ENCODE measurements at places on chromosomes 4 and X.

DNA sequence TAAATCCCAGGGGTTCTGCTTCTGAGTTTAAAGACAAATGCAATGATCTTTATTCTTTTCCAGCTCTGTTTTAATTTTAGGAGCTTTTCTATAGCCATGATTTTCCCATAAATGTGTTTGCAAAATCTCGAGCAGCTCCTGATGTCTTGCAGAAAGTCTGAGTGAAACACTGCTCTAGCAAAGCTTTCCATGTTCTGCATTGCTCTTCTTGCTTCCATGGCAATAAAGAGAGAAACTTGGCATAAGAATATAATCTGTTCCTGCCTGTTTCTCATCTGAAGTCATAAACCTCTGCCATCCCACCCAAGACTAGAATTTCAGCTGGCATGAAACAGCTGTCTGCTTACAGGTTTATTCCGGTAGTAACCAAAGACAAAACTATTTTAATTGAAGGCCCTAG, 254.5 kb downstream of the SPRY1 start:
- DNase-seq, result no peak

DNA sequence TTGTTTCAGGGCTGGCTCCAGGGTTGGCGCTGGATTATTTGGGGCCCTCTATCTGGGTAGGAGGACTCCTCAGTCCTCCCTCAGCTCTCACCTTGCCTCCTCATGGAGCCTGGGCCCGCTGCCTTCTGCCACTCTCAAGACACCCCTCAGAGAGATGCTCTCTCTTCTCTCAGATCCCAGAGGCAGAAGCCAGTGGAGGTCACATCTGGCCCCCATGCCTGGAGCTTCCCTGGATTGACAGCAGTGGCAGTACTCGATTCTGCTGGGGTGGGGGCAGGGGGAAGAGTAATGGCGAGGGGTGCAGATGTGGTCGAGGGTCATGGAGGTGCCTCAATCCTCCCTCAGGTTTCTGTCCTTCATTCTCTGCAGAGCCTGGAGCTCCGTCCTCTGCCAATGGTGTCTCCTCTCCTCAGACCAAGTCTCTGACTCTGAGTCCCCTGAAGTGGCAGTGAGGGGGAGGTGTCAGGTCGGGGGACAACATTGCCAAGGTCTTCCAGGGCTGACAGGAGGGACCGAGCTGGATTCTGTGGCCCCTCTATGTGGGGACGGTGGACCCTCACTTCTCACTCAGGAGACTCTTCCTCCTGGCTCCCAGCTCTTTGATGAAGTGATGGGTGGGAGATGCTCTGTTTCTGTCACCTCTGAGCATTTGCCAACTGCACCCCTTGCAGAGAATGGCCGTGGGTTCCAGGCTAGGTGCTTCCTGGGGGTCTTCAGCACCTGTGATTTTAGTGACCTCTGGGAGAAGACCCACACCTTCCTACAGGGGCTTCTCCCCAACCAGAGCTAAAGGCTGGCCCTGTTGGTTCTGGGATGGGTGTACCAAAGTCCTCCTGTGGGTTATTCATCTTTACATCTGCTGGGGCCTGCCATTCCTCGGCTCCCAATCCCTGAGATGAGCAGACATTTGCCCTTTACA, 10.9 kb upstream of the HSFX1 start:
- DNase-seq, result no peak

- DNase-seq, result no peak
Measured at GRCh38 chr4:127501103-127501502, 131.7 kb upstream of the INTU start.

GRCh38 chr4:47668810-47669408, 169.0 kb downstream of the CORIN start:
- peak; percentile 28 for DNase-seq

DNA sequence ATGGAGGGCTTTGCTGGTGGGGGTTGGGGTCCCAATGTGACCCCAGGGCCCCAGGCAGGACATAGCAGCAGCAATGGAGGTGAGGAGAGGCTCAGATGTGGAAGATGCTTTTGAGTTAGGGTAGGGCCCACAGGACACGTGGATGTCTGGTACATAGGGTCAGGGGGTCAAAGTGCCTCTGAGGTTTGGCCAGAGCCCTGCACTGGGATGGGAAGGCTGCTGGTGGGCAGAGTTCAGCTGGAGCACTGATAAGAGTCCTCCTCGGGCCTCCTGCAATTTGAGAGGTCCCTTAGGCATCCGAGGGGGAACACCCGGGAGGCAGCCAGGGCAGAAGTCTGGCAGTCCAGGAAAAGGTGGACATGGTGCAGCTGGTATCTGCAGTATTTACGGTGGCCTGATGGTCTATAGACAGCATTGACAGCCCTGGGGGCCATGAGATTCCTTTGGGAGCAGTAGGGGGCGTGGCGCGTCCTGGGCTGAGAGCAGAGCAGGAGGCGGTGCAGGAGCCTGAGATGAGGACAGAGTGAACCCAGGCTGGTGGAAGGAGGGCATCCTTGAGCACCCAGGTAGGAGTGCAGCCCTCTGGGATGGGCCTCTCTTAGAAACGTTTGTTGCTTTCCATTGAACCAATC, 22.6 kb downstream of the CCNQ start:
- DNase-seq, result no peak

DNA sequence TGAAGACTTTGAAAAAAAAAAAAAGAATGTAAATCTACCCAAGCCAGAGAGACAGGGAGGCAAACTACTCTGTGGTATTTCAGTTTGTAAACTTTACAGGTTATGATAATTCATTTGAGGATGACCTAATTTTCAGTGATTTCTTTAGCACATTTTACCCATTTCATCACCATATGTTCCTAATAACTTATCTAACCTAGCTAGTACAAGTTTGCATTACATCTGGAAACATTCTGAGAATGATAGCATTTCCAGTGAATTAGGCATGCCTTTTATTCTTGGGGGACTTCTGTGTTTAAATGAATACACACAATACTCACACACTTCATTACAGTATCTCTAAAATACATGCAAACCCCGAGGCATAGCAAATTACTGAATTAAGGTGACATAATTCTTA, 1055.5 kb downstream of the PCDH18 start:
- no peak for DNase-seq

GRCh38 chr4:74934888-74935287, 2.0 kb downstream of the PARM1 start:
- DNase-seq, result peak; percentile 80

GRCh38 chr4:152357206-152357605, 178.7 kb downstream of the FBXW7 start:
- no peak for DNase-seq

DNA sequence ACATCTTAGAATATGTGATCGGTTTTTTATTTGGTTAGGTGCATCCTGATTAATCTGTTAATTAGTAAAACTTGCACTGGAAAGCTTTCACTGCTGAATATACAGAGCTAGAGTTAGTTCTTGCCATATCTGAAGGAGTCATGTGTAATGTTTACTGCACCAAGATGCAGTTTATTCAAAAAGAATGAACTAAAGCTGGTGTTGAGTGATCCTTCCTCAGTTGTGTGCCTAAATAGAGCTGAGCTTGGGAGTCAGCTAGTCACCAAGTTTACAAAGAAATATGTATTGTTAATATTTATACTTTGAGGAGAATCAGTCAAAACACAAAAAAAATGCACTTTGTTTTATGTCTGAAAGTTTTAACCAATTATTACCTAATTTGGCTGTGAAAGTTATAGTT, 54.1 kb upstream of the FHDC1 start:
- no peak for DNase-seq

DNA sequence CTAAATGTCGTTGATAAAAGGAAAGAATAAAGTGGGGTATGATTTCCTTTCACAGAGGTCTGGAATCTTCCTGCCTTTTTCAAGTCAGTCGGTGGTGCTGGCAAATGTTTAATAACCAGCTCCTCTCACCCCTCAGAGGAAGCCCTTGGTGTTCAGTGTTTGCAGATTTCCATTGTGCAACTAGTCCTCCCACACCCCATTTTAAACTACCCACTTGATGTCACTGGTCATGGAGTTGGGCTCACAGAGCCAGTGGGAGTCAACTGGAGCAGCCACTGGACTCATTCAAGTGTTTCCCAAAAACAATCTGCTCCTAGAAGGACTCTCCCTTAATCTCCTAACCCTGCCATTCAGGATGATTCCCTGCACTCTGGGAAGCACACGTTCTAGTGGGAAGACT, 149.2 kb downstream of the PTTG2 start:
- no peak for DNase-seq

GRCh38 chrX:38973322-38973721, 172.1 kb downstream of the MID1IP1 start:
- DNase-seq, result no peak

DNA sequence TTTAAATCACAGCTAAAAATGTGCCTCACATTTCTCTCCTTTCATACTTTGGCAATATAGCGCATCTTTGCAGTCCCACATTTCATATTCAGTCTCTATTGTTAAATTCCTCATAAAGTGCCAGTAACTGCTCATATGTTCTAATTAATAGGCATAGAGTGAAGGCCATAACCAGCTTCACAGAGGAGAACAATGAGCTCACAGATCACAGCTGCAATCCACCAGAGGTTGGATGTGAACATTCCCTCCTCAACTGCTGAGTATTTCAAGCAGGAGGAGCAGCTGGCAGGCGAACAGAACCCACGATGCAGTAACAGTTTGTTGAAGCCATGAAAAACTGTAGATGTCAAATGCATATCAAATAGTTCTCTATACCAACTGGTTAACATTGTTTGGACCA, 2088.7 kb upstream of the AGA start:
- DNase-seq, result peak; percentile 38

- no peak for DNase-seq
Measured at GRCh38 chr4:27398631-27399310, 538.1 kb downstream of the STIM2 start.
